ENCODE measurements at places on chromosomes 7 and 10. TPM values are rescaled to one million over a fixed set of nuclear protein-coding genes. Genes with fewer than 3 reads are reported as not detected.

Gene SPDYE5
- 0.08 TPM for polyA plus RNA-seq

Gene GPR26
- not detected for polyA plus RNA-seq

Gene CDHR3
- 6.4 TPM for polyA plus RNA-seq

Gene SLC39A12
- 0.15 TPM for polyA plus RNA-seq

Gene TFEC
- 1.5 TPM for polyA plus RNA-seq

Gene CACNB2
- 3.4 TPM for polyA plus RNA-seq

Gene KCNMA1
- 5.1 TPM for polyA plus RNA-seq

Gene CCDC3
- polyA plus RNA-seq, result 51.9 TPM
